Germinal center (tissue), 1 donor: ENCODE measurements at places on chromosomes 5 and 9.

- DNase-seq = no peak
These were observed 1.1 kb upstream of the OBP2B start for GRCh38 chr9:133210202-133210532.

- no peak for DNase-seq
These were observed 161.7 kb downstream of the RANBP17 start for GRCh38 chr5:171023508-171023907.

DNA sequence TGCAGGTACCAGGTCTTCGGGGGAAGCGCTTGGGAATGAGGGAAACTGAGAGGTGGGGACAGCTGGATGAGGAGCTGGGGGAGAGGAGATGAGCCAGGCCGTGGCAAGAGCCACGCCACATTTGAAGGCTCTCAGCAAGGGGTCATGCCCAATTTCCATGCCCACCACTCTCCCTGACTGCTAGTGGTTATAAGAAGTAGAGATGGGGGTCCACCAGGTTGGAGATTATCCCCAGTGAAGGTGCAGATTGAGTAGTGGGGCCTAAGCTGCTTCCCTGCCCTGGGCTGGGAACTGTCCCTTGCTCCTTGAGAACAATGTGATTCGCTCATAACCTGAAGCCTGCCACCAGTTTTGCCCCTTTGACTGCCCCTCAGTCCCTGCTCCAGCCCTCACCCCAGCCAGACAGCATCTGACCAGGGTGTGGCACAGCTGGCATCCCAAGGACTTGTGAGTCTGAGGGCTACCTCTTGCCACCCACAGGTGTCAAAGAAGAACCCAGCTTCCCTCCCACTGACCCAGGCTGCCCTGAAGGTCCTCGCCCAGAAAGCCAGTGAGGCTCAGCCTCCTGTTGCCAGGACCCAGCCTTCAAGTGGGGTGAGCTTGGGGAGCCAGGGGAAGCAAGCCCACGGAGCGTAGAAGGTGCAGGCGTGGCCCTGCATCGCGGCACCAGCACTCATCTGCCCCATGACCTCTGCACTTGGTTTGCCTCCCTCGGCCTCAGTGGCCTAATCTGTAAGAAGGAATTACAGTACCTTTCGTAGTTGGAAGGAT, 21.5 kb downstream of the CD74 start:
- DNase-seq = no peak

DNA sequence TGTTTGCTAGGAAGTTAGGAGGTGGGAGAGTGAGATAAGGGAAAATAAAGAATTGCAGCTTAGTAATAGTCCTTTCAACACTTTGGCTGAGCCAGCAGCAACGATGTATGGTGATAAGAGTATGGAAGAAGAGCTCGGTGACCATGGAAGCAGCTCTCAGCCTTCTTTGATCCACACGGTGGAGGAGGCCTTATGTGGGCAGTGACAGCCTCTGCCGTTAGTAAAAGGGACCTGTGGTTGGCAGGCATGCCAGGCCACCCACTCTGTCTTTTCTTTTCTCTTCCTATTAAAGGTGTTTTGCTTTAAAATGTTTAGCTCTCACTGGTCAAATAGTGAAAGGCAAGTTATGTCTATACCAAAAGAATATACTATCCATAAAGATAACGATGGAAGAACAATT, 7.7 kb downstream of the RGS7BP start:
- no peak for DNase-seq

GRCh38 chr5:143243103-143243502, 160.4 kb downstream of the NR3C1 start:
- no peak for DNase-seq

GRCh38 chr9:37209431-37210386, 89.3 kb downstream of the ZCCHC7 start:
- no peak for DNase-seq

- DNase-seq = no peak
These were observed 25.8 kb downstream of the SH3PXD2B start for GRCh38 chr5:172428224-172429166.

- no peak for DNase-seq
These were observed 76.9 kb upstream of the ZNF608 start for GRCh38 chr5:124823380-124823779.

DNA sequence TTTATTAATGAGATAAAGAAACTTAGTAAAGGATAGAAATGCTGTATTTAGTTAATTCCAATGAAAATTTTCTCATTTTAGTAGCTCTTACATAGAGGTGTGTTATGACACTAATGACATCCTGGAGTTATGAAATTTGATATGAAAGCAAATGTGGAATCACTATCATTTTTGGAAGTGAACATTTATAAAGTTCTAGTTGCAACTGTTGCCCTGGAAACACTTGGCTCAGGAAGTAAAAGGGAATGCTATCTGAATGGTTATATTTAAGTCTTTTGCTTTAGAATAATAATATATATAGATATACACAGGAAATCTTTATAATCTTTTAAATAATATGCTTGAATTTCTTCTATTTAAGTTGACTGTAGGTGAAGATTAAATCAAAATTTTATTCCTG, 16.7 kb downstream of the ADAMTS19 start:
- no peak for DNase-seq

DNA sequence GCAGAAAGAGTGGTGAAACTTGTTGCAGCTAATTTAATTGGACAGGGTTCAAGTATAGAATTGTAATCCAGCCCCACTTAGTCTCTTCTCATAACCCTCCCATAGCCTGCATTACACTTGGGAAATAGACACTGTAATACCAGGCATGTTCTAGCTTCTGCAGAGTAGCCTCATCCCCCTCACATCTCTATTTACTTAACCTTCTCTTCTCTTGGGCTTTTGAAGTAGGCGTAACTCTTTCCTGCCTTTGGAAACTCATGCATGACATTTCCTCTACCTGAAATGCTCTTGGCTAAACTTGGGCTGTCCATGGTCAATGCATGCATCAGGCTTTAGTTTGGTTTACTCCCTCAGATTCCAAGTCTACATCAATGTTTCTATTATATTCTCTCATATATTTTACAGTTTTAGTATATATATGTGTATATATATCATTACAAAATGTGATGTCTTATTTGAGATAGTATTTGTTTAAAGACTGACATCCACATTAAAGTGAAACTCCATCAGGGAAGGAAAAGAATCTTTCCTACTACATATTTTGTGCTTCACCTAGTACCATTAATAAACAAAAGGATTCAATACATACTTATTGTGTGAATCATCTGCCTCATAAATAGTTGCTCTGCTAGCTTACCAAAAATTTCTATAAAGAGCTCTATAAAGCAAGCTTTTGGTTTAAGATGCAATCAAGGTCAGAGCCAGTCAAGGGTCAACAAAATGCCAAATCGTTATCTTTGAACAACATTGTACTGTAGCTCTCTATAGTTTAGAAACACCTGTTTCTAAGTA, 1158.0 kb downstream of the MAT2B start:
- no peak for DNase-seq

GRCh38 chr9:79768194-79768593, 196.4 kb downstream of the TLE4 start:
- no peak for DNase-seq

- no peak for DNase-seq
These were observed 5.1 kb downstream of the RNF14 start for GRCh38 chr5:141973871-141974595.

GRCh38 chr9:98867103-98867428, 59.6 kb downstream of the GALNT12 start:
- no peak for DNase-seq
